ENCODE measurements at places on chromosomes 2 and 18.

DNA sequence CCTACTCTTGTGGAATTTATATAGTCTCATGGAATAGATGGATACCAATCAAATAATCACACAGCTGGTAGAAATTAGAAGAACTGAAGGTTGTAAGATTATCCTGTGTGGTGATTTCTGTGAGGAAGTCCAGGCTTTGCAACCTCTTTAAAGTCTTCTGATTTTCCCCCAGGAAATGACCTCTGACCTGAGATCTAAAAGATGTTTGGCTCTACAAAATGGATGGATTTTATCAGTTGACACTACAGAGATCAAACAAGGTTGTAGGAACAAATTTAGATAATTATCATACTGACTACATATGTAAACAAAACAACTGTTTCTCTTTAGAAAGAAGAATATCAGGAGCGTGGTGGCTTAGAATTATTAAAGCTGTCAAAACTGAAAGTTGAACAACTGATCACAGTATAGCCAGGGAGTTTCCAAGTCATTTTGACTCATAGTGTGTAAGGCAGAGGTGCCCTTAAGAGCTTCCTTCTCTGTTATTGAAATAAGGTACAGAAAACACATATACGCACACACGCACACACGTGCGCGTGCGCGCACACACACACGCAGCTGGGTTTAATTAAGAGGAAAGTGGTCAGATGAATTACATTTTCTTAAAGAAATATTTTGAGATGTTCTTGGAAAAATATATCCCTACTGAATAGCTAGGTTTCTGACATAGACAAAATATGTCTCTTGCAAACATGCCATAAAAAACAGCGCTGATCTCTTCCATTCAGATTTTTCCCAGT lies 35.5 kb upstream of the PELI1 start:
- no peak for DNase-seq

- no peak for DNase-seq
These were observed 323.1 kb downstream of the NBAS start for GRCh38 chr2:15238028-15238427.

- DNase-seq: no peak
These were observed 558.2 kb upstream of the LINC00305 start for GRCh38 chr18:64707052-64707451.

- DNase-seq: no peak
These were observed 672.7 kb downstream of the DPP10 start for GRCh38 chr2:115115135-115115534.

- DNase-seq: no peak
These were observed 19.5 kb downstream of the INPP4A start for GRCh38 chr2:98463988-98464771.

DNA sequence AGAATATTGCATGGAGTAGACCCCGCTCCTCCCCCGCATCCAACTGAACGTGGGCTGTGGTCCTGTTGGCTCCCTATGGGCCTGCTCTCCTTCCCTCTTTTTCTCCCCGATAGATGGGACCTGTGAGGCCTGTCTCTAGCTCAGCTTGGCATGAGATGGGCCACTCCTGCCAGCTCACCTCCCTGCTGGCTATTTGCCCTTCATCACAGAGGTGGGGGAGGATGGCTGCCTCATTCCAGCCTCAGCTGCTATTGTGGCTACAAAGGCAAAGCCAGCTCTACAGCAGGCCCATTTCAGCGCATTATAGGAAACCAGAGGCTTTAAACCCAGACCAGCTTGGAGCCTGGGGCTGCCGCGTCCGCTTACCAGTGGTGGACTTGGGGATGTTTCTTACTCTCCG lies 313.9 kb downstream of the GBX2 start:
- DNase-seq: no peak

DNA sequence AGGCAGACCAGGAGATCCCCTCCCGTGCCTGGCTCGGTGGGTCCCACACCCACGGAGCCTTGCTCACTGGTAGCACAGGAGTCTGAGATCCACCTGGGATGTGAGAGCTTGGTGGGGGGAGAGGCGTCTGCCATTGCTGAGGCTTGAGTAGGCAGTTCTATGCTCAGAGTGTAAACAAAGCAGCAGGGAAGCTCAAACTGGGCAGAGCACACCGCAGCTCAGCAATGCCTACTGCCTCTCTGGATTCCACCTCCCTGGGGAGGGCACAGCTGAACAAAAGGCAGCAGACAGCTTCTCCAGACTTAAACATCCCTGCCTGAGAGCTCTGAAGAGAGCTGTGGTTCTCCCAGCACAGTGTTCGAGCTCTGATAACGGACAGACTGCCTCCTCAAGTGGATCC lies 85.1 kb downstream of the UGP2 start:
- DNase-seq: no peak

GRCh38 chr2:1793868-1794445 lies 49.6 kb upstream of the PXDN start:
- DNase-seq: no peak

- DNase-seq: no peak
These were observed 141.6 kb downstream of the HDAC4 start for GRCh38 chr2:239259173-239259572.

GRCh38 chr2:201707753-201708152 lies 9.3 kb upstream of the MPP4 start:
- no peak for DNase-seq

DNA sequence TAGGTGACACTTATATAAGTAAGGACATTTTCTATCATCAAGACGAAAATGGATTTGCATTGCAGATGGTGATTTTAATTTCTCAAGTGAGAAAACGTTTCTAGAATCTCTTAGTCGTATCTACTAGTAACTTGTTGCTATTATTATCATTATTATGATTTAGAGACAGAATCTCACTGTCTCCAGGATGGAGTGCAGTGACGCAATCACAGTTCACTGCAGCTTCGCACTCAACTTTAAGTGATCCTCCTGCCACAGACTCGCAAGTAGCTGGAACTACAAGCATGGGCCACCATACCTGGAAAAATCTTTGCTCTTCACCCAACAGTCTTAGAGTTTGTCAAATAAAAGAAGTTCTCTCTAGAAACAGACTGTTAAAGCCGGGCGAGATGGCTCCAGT lies 37.6 kb upstream of the DDX18 start:
- no peak for DNase-seq

- no peak for DNase-seq
These were observed 353.2 kb upstream of the CWC22 start for GRCh38 chr2:180360283-180360618.

DNA sequence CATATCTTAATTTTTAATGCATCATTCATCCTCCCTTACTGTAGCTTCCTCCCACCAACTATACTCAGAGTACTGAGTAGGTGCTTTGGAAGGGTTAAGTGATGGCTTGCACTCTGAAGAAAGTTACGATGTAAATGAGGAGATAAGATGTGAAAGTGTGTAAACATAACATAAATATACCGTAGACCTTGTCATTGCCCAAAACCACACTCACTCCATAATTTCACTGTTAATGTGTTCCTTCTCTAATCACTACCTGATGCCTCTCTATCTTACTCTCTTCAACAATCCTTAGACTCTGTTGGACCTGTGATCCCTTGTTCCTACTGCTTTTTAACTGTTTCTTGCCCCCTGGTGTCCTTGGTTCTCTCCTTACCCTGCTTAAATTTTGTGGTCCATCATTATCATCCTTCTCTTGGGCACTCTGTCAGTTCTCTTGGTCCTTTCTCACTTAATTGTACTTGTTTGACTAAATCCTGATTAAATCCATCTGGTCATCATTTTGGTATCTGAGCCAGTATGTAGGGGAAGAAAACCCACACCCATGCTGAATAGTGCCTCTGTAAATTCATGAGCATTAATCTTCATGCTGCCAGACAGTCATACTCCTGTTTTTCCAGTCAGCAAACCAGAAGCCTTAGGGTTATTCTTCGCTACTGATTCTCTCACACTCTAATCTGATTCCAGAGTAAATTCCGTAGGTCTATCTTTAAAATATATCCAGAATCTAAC lies 45.0 kb downstream of the PMS1 start:
- DNase-seq: no peak
